ENCODE measurements at places on chromosomes 2 and 18.

DNA sequence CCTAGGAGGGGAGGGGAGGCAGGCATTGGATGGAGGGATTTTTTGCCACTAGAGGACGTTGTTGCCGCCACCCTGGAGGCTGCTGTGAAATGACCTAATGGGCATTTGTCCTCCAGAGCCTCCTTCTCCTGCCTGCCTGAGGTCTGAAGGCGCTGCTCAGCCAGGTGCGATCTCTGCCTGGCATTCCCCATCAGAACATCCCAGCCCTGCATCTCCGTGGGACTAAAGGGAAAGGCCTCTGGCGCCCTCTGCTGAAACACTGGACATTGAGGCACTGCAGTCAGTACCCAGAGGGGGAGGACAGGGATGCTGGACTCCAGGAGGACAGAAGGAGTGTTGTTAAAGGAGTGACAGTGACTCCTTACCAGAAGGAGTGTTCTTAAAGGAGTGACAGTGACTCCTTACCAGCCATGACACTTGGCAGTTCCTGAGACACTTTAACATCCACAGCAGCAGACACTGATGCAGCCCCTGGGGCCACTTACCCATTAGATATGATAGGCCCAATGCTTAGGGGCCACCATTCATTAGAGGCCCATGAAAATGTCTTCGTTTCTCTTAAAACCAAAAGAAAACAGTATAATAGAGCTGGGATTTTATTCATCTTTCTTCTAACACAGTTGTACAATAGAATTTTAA lies 17.0 kb downstream of the THNSL2 start:
- peak; percentile 59 for DNase-seq

DNA sequence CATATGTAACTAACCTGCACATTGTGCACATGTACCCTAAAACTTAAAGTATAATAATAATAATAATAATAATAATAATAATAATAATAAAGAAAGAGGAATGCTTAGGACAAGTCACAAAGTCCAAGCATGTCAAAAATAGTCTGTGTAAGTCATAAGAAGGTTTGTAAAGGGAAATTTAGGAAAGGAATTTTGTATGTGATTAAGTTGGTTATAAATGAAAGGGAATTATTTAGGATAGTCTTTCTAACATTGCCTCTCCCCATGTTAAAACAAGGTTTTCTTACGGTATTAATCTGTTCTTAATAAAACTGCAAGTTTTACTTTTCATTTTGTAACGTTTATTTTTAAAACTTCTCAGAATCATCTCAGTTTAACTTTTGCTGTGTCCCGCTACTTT lies 62.8 kb downstream of the SESTD1 start:
- DNase-seq, result no peak

DNA sequence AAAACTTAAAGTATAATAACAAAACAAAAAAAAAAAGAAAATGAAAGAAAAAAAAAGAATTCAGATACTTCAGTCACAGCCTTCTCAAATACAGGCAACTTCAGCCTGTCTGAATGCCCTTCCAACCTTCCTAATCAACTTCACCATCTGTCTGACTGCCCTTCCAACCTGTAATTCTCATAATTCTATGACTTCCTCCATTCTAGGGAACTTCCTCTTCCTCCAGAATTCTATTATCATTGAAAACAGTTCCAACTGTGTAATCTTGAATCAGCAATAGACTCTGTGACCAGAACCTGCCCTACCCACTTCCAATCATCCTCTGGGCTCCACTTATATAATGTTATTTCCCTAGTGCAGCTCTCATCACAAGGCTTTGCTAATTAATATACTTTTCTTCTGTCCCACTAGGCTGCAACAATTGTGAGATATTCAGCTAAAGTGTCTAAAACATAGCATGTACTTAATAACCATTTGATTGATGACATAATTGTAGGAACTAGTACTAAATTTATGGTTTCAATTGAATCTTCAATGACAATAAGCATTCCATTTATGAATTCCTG lies 127.3 kb downstream of the UPP2 start:
- DNase-seq, result no peak

GRCh38 chr2:130981667-130982066 lies 111.6 kb downstream of the FAM168B start:
- no peak for DNase-seq

- DNase-seq, result no peak
Observed at GRCh38 chr2:151374436-151374835, 17.0 kb downstream of the TNFAIP6 start.

DNA sequence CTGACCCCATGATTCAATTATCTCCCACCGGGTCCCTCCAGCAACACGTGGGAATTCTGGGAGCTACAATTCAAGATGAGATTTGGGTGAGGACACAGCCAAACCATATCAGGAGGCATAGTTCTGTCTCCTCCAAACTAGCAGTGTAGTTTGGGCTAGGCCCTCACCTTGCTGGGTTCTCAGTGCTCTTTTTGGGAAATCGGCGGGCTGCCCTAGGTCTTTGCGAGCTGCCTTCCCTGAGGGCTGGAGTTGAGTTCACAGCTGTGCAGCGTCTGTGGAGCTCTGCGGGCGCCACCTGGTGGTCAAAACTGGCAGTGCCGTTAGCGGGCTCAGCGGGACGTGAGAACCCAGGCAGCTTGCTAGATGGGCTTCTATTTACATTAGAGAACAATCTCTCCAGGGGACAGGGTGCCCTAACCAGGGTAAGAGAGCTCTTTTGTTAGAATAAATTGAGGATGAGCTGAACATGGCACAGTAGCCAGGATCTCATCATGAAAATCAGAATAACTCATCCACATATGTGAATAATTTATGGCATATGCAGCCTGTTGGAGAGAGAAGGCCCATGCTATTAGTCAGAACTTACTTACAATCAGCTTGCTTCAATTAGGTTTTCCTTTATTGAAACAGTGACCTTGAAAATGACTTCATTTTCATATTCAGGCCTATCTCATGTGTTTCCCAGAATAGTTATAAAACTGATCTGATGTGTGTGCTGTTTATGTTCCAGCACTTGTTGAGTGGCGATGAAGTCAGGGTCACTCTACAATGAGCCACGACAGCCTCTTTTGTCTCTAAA lies 27.4 kb upstream of the YES1 start:
- peak; percentile 77 for DNase-seq

GRCh38 chr2:104462731-104463130 lies 391.2 kb upstream of the POU3F3 start:
- DNase-seq, result no peak

DNA sequence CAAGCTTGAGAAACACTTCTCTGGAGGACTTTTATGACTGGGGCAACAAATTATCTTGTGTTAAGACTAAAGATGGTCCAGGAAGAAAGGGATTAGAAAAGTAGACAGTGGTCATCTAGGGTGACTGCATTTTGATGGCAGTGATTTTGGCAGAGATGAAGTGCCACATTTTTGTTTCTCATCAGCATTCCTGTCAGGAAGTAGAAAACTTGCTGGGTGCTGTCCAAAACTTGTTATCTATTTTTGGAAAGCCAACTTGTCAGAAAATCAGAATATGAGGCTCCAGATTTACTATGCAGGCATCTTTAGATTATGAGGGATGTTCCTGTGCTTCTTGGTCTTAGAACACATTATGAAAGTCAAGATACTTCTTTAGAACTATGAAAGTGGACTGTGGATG lies 29.0 kb upstream of the CALCRL start:
- DNase-seq, result no peak

- DNase-seq, result no peak
Observed at GRCh38 chr2:114022360-114023085, 132.6 kb downstream of the ACTR3 start.

DNA sequence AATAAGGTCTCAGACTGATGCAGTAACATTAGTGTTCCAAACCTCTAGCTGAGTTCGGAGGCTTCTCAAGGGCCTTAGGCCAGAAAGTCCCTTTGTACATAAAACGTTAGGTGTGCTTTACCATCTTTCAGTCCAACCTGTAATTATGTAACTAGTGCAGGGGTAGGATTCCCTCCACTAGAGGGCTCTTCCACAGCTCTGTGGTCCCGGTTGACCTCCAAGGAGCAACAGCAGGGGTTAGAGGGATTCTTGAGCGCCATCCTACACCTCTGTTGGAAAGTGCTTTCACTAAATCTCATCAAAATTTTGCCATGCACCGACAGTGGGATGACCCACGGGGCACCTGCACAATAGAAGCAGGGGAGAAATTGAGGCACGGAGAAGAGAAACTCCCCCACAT lies 155.8 kb upstream of the LRP1B start:
- no peak for DNase-seq

DNA sequence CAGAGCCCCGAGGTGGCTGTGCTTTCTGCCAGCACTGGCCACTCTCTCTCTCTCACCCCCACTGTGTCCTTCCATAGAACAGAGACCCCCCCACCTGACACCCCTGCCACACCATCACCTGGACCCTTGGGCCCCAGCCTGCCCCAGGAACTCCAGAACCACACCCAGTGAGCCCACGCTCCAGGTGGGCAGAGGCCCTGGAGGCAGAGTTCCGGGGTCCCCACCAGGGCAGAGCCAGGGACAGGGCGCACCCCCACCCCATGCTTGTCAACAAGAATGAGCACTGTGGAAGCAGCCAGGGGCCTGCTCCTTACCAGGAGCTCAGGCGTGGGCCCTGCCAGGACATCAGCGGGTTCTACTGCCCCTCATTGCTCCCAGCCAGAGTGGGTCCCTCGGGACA lies 14.6 kb downstream of the PASK start:
- no peak for DNase-seq

DNA sequence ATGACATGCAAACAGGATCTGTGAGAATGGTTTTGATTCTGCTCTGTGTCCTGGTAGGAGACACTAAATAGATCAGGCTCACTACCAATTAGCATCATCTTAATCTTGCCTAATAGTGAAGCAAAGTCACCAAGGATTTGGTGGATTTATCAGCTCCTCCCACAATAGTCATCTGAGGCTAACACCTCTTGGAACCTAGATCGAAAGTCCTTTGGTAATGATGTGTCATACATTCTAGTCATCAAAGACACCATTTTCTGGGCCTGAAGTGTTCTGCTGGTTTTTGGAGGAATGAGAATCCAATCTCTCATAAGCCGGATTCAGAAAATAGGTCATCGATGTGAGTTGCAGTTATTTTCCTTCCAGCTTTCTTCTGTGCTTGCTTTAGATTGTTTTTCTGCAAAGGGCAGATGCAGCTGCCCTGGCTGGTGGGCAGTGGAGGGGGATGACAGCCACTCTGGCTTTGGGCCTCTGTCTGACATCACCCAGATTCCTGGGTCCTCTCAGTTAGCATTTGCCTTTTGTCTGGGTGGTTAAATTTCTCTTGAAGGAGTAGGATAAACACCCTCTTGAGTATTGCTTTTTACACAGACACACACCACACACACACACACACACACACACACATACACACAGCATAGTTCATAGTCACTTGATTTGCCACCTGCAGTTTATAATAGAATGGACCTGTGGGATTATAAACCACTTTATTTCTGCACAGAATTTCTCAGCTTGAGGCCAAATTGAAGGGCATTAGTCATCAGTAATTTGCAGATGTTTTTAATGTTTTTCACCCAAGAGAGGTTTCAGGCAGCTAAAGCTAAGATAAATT lies at the start of gene MYO3B:
MYO3B (plus strand) TSS at position 198 of the 832 bp plus-strand sequence; CDS start at position 339, 141 bp downstream.
- DNase-seq, result peak; percentile 63

DNA sequence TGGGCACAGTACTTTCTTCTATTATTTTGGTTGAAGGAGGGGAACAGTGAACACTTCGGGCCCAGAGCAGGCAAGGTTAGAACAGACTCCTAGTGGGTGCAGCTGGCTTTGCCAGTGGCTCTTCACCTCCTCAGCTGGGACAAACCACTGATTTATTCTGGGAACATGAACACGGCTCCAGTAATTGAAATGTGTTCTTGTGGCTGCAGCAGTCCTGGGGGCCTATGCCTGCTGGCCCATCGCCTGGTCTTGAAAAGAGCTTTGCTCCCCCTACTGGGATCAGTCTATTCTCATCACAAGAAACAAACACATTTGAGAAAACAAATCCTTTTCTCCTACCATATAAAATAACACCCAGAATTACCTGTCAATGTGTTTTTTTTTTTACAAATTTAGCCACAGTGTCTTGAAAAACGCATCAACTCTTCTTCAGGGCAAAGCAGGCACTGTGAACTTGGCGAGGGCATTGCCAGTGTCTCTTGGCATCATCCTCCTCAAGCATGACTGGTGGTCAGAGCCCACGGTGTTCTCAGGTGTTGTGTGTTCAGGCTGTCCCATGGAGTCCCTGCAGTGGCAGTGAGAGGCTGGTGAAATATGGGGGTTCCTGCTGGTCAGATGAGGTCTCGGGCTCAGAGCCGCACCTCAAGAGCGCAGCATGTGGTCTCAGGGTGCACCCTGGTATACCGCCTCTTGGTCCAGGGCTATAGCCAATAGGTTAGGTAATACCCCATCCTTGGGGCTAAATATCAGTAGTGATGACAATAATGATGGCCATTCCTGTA lies 51.3 kb downstream of the RNF144A start:
- DNase-seq, result no peak

- no peak for DNase-seq
Observed at GRCh38 chr2:126949775-126950174, 51.1 kb downstream of the TEX51 start.

DNA sequence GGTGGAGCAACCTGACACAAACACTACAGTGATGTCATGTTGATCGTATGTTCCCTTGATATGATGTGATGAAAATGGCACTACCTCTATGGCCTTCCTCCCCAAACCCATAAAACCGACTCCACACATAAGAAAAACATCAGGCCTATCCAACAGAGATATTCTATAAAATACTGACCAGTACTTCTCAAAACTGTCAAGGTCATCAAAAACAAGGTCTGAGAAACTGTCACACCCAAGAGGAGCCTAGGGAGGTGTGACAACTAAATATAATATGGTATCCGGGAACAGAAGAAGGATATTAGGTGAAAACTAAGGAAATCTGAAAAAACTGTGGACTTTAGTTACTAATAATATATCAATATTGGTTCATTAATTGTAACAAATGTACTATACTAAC lies 85.9 kb upstream of the FZD5 start:
- DNase-seq, result no peak

GRCh38 chr2:150889141-150889540 lies 372.5 kb downstream of the RBM43 start:
- DNase-seq, result no peak

DNA sequence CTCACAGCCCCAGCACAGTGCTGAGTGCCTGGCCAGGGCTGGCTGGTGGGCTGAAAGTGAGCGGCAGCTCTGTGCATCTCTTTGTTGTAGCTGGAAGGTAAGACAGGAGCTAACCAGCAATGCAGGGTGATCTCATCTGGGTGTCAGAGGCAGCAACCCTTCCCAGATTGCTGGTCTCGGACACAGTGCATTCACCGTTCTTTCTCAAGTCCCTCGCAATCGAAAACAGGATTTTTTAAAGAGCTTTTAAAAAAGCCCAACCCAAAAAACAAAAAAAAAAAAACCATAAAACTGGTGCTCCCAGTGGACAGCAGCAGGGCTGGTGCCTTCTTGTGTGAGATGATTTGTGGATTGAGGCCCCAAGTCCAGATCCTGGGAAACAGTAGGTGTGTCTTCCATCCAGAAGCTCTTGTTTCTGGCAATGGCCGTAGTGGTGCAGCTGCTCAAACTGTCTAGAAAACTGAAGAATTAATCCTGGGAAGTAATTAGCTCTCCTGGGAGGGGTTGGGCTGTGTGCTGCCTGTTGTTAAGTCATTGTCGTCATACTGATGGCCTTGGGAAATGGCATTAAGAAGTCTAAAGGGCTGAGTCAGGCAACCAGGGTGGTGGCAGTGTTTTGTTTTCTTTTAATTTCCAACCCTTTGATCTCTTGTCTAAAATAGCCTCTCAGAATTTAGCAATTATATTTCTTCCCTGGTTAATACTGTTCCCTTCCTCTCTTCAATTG lies 156.7 kb downstream of the KLHL29 start:
- DNase-seq, result peak; percentile 87

Measured in NCI-H1436 (cell line).